ENCODE measurements at places on chromosomes 11 and 22.

- no peak for DNase-seq
Measured at GRCh38 chr22:42074132-42074811, at the start of gene PHETA2. Gene PHETA2, plus strand, starts transcription at chr22:42074248. Its CDS starts 3,046 bp downstream, at chr22:42077294.

DNA sequence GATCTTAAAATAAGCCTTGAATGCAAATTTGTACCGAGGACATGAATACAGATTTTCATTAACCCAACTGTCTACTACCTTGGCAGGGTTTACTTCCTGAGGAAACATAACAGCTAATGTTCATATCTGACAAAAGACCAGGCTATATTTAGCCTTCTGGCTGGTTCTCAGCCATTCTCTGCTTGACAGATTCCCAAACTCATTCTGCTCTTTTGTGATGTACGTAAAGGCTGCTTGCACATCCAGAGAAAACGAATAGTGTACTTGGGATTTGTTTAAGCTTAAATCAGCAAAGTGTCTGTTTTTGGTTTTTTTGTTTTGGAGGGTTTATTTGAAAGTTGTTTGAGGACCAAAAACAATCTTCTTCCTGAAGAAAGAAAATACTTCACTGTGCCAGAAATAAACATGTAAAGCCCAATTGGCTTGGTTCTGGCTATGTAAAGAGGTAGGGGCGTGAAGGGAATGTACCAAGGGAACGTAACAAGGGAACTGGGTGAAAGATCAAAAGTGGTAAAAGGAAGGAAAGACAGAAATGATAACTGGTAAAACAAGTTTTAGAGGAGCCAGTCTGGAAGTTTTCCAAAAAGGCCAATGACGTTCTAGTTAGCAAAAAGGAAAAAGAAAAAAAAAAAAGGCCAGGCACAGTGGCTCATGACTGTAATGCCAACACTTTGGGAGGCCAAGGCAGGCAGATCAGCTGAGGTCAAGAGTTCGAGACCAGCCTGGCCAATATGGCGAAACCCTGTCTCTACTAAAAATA lies 21.4 kb upstream of the CRTAM start:
- DNase-seq: no peak

DNA sequence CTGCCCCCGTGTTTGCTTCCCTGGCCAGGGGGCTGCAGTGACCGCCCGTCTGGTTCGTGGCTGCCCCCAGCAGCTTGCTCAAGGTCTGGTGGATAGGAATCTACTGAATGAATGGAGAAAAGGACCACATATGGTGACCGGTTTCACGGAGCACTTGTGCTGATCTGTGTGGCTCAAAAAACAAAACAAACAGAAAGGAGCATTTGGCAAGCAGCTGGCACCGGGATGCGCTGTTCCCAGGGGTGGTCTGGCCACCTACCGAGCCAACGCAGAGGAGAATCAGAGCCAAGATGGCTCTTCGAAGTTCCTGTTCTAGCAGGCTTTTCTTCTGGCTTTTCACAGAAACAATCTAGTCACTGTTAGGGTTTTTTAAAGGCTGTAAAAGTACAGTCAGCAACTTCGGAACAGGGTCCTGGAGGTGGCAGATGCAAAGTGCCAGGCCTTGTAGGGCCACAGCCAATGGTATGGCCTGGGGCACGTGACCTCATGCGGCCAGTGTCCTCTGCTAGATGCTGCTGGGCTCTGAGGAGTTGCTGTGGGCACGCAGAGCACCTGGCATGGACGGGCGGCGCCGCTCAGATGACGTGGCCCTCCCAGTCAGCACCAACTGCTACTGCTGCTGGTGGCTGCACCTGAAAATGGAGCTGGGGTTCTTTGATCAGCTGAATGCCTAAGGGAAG lies 27.3 kb upstream of the PACSIN2 start:
- DNase-seq: no peak

DNA sequence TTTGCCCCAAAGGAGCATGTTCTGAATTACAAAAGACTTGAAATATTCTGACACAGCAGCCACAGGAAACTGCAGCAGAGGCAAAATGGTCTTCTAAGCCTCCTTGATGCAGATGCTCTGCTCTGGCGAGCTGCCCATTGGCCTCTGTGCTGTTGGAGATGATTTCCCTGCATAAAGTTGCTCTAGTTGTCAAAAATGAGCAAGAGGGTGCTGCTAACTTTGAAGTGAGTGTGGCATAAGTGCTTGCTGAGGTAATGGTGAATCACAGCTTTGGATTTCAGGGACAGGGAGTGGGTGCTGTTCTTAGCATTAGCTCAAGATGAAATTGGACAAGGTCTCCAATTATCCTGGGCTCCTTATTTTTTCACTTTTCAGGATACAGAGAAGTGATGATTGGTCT lies 435.4 kb downstream of the TMEM135 start:
- DNase-seq: no peak

GRCh38 chr11:65810046-65810868 lies 23.4 kb downstream of the OVOL1 start:
- DNase-seq: no peak

GRCh38 chr11:87056091-87056490 lies 18.4 kb downstream of the TMEM135 start:
- DNase-seq: no peak

DNA sequence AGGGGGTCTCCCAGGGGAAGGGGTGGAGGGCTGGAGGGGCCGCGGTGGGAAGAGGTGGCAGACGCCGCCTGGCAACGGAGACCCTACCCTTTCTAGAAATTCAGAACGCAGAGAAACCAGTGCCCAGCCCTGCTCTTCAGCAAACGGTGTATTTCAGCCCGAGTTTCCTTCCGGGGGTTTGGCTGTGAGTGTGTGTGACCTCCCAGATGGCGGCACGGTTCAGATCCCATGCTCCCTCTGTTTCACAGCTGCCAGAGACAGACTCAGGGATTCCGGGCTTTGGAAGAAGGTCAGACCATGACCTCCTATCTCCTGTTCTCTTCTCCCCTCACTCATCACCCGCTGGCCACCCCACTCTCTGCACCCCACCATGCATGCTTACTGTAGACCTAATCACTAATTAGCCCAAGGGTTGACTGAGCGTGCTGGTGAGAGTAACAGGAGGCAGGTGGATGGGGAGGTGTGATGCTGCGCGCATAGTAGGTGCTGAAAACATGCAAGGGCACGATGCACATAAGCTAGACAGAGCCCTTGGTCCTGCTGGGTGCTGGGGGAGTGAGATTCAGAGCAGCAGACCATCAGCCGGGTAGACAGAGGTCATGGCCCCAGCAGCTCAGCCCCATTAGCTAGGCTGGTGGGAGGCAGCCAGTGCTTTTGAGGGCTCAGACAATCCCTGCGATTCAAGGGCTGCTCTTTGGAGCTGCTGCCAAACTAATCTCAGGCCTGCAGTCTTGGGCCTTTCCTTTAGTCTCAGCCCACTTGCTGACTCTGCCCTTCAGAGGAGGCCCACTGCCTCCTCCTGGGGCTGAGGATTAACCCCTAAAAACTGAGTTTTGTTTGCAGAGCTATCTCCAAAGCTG lies 256.5 kb upstream of the CADM1 start:
- DNase-seq: no peak

DNA sequence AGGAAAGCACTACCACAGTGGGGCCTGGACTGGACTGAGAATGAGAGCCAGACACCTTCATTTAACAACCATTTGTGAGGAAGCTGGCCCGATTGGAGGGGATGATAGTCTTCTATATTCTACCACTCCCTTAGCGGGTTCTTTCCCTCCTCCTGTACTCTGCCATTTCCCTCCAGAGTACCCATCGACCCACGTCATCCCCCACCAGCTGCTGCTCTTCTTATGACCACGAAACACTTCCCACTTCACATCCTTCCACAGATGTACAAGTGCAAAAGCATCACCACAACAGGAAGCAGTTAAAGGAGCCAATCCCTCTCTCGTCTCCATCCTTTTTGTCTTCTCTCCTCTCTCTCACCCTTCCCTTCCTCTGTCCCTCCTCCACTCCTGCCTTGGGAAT lies 18.0 kb upstream of the UBASH3B start:
- DNase-seq: no peak

DNA sequence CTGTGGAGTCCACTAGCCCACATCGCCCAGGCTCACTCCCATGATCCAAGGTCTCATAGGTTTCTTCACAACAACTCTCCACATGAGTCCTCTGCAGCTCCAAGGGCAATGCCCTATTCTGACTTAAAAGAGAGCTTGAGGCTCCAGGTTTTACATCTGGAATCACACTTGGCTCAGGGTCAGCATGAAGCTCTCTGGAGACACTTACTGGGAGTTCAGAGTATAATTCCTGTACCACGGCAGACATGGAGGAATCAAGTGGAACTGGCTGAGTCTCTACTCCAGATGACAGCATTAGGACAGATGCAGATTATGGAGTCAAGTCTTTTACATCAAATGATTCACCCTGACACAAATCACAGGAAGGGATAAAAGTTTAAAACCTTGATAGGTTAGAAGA lies 11.4 kb downstream of the PRR14L start:
- DNase-seq: no peak

DNA sequence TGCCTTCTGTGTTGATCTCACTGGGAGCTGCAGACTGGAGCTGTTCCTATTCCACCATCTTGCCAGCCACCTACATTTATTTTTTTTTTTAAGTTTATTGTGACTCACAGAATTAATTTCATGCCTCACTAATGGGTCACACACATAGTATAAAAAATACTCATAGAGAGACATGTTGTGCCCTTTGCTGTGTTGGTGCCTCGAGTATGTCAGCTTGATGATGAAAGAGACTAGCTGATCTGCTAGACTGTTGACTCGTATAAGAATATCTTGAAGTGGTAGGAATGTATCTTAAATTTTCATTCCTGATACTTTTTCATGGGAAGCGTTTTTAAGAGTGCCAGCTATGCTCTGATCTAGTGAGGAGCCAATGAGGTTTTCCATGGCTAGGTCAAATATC lies 28.6 kb upstream of the AMPD3 start:
- no peak for DNase-seq

DNA sequence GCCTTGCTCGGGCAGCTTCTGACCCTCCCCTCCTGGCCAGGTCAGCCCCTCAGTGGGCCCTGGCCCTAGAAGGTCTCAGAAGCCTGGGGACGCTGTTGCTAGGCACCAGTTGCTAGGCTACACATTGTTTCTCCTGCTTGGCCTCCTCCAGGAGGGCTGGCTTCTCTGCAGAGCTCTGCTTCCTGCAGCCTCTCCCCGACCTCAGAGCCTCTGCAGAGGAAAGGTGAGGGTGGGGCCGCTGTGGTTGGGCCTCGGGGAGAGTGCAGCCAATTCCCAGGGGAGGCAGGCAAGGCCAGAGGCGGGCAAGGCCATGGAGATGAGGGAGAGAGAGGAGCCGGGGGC lies 27.6 kb upstream of the LRRC10B start:
- no peak for DNase-seq

DNA sequence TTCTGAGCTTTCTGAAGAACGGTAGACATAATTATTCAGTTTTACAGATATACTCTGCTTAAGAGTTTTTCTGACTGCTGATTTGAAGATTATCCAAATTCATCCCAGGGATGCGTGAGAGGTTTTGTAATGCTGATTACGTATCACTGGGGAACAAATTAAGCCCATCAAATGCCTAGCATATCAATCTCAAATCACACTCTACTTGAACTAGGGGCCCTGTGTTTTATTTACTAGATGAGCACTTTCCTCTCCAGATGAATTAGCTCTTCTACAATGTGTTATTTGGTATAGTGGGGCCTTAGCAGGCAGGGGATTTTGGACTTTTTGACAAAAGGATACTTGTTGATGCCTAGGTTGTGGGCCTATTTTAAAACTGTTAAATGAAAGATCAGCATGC lies 177.9 kb downstream of the JRKL start:
- DNase-seq: no peak

- DNase-seq: peak; percentile 44
Measured at GRCh38 chr22:32475468-32476010, 928 bp downstream of the FBXO7 start.

GRCh38 chr11:120142441-120143100 lies 4.7 kb upstream of the TRIM29 start:
- no peak for DNase-seq

DNA sequence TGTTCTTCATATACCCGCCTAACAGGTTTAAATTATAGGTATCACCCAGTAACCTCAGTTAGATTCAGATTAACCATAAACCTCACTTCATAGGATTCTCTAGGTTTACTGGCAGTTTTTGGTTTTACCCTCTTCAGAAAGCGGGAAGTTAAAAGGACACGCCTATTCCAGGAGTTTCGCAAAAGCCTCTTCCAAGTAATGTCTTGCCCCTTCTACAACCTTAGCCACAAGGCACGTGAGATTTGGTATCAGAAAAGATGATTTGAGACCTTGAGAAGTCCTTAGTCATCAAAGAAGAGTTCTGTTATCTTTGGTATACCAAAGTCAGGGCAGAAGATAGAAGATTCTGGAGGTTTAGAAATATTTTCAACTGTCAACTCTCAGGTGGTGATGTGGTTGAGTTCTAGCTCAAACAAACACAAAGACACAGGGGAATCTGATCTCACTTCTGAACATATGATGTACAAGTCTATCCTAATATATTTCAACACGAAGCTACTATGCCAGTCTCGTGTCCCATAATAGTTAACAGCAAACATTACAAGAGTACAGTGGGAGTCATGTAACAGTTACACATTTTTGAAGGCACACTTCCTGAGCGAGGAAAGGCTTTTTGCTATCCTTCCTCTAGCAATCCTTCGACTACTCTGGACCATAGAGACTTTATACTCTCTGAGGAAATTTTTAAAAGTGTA lies 103.5 kb downstream of the USP35 start:
- DNase-seq: no peak

DNA sequence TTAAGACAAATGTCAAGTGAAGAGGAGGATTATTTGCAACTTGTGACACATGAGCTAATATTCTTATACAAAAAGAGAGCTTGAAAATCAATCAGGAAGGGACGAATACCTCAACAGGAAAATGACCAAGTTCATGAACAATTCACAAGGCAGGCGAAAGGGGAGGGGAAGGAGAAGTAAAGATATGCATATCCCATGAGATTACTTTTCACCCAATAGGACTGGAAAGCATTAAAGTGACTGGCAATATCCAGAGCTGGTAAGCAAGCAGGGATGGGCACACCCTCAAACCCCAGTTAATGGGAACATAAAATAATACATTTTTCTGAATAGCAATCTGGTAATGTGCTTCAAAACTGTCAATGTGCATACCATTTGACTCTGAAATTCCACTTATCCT lies 129.5 kb downstream of the SLC1A2 start:
- no peak for DNase-seq

- no peak for DNase-seq
Measured at GRCh38 chr22:49015993-49016908, 811.4 kb downstream of the BRD1 start.

GRCh38 chr22:47552024-47552423 lies 789.6 kb downstream of the TBC1D22A start:
- DNase-seq: no peak

DNA sequence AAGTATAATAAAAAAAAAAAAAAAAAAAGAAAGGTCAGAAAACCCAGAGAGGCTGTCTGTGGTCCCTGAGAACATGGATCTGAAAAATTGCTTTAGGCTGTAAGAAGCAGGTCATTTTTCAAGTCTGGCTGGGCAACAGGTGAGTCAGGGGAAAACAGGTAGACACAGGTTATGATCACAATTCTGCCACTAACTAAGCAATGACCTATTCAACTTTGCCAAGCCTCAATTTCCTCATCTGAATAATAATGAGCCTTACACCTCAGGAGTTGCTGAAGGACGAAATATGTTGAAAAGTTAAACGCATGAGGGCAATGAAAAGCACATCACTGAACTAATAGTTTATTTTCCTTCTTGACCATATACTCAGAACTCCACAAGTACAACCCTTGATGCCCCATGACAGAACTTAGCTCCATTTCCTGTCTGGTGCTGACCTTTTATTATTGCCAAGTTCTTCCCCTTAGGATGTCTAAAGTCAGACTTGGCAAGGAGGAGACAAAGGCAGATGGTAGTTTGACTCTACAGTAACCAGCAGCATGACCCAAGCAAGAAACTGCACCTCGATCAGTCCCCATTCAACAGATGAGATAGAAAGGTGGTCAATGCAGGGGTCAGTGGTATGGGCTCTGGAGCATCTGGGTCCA lies 93.6 kb downstream of the SYN3 start:
- no peak for DNase-seq

Measured in KG1 (cell line).